ENCODE measurements at places on chromosomes 6 and 20. TPM values are rescaled to one million over a fixed set of nuclear protein-coding genes. Genes with fewer than 3 reads are reported as not detected.

DNA sequence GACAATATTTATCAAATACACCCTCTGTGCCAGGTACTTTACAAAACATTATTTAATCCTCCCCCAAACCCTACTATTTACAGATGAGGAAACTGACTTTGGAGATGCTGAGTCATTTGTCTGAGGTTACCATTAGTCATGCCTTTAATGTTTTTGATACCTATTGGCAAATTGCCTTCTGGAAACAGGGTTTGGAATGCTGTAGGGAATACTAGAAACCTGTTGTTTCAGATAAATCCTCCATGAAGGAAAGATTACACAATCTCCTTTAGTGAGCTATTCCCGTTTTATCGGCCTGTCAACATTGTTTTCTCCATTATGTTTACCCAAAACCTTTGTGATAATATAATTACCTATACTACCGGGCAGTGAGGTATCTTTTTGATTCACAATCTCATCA lies 93.6 kb upstream of the ADGRF1 start:
- DNase-seq = no peak

DNA sequence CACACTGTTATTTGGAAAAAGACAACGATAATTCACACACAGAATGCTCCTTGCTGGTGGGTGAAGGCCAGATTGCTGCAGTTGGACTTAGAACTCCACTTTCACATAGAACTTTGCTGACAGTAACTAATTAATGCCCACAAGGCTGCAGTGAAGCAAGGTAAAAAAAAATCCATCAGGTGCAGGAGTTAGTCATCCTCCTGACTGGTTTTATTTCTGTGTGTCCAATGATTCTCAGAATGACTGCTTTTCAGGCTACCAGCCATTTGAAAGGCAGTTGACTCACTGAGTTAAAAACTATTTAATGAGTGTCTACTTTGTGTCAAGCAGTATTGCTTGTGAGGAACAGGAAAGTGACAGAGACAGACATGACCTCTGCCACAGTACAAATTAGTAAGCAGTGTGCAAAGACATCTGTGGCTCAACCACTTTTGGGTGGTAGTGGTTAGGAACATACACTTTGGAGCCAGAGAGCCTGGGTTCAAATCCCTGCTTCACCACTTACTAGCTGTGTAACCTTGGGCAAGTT lies 41.9 kb downstream of the ELOVL5 start:
- DNase-seq = no peak

DNA sequence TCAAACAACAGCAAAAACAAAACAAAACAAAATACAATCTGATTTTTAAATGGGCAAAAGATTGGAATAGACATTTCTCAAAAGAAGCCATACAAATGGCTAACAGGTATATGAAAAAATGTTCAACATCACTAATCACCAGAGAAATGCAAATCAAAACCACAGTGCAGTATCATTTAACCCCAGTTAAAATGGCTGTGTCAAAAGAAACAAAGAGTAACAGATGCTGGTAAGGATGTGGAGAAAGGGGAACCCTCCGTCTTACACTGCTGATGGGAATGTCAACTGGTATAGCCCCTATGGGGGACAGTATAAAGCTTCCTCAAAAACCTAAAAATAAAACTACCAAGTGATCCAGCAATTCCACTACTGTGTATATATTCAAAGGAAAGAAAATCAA lies 10.9 kb upstream of the NELFCD start:
- no peak for DNase-seq

GRCh38 chr6:13013681-13014503 lies 297.3 kb downstream of the PHACTR1 start:
- DNase-seq = no peak

GRCh38 chr6:161354276-161354840 lies 80.5 kb upstream of the AGPAT4 start:
- DNase-seq = no peak

GRCh38 chr6:153167061-153167891 lies 36.2 kb upstream of the RGS17 start:
- no peak for DNase-seq

DNA sequence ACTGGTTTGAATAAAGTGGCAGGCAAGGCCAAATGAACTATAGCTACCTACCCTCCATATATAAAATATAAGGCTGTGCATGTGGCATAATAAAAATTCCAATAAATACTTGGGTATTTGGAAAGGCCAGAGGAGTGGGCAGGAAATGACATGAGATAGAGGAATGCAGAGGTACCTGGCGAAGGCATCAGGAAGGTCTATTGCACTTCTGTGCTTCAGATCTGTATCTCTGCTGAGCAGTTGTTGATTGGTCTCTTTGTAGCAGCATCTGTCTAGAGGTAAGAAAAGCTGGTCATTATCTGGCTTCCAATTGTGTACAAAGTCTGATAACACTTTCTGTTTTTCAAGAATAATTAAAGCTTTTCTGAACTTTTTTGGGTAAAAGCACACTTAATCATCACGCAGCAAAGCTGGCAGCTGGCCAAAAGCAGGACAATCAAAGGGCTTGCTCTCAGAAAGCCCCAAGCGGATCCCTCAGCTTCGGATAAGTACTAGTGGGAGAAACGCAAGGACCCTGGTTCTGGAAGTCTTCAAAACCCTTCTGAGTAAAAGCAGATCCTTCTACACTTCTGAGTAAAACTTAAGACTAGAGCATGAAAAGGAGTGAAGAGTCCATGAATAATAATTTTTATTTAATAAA lies 120.1 kb upstream of the TCF21 start:
- DNase-seq = no peak

Gene IMPG1
- not detected for total RNA-seq

Gene ZBP1
- total RNA-seq = 0.26 TPM

Gene ANKRD6
- total RNA-seq = 7.1 TPM

Gene HLA-DPB1
- 52.5 TPM for total RNA-seq

Gene CST2
- total RNA-seq = not detected
